ENCODE measurements at places on chromosomes 4 and X.

DNA sequence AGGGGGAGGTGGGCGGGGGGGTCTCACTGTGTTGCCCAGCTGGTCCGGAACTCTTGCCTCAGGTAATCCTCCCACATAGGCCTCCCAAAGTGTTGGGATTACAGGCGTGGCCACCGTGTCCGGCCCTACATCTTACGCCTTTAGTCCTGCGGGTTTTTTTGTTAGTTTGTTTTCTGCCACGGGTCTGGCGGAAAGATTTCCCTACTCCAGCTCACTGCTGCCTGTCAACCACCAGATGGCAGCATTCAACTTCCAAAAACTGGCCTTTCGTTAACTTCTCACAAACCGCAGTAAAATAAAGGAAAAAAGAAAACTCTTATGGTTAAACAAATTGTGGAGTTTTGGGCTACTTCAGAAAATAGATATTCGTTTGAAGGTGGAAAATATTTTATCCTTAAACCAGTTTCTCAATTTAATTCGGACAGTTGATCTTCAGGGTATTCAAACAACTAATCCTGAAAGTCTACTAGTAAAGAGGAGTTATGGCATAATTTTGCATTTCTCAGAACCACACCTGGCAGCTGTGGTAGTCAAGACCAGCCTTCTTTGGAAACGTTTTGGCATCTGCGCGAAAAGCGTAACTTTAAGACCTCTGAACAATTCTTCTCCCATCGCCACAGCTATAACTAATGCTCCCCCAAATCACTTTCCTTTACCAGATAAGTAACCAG lies 41.1 kb downstream of the LUZP4 start:
- DNase-seq = peak; percentile 82

DNA sequence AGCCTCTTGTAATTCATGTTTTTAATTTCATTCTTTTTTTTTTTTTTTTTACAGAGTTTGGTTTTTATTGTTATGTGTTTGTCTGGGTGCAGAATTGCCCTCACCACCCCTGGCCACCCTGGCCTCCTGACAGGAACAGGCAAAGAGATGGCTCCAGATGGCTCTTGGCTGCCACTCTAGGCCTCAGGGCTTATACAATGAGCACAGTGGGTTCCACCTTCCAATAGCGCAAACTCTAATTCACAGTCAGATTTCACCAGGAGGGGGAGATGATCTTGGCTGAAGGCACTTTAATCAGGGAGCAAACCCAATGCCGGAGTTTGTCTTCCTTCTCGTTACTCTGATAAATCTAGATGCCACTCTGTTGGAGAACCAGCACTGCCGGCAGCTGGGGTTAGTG lies 24.8 kb downstream of the CPE start:
- DNase-seq = no peak

- peak; percentile 23 for DNase-seq
Measured at GRCh38 chr4:169314906-169315305, 44.1 kb upstream of the SH3RF1 start.

DNA sequence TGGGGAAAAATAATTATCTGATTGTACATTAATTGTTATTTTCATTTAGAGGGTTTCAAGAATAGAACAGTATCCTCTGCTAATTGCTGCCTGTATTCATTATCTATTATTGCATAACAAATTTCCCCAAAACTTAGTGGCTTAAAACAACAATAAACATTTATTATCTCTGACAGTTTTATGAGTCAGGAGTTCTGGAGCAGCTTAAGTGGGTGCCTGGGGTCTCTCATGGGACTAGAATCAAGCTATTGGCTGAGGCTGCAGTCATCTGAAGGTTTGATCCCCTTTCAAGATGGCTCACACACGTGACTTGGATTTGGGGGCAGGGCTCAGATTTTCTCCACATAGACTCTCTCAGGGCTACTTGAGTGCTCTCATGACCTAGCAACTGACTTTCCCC lies 98.1 kb upstream of the JADE1 start:
- DNase-seq = no peak

DNA sequence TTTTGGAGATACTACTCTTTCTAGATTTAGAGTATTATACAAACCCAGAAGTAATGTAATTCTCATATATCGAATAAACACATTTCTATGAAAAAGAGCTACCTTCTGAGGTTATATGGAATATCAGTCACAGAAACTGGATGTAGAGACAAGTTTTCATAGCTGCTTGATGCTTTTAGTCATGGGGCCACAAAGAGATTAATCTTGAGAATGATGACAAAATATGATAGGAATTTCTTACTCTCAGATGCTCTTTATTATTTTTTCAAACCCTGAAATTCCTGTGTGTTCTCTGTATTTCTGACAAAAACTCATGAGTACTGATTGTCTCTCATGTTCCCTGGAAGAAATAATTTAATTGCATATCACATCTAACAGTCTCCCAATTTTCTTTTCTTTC lies 662.5 kb downstream of the RAPGEF2 start:
- no peak for DNase-seq

DNA sequence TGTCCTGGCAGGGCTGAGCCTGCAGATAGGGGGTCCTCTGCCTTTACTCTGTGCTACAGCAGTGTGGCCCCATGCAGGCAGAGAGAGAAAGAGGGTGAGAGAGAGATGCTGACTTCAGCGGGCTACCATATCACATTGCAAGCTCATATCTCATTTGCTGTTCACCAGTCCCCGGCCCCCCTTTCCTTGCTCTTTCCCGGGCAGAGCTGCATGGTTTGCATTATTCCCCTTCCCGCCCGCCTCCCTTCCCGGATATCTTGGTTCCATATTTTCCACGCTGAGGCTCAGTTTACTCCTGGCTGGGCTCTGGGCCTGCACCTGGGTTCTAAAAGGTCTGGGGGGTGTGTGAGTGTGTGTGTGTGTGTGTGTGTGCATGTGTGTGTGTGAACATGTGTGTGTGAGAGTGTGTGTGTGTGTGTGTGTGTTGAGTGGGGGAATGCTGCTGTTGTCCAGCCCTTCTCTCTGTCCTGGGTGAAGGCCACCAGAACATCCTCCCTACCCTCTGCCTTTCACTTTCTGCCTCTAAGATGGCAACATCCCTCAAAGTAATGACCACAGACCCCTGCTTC lies 63.5 kb downstream of the PJA1 start:
- no peak for DNase-seq

- DNase-seq = no peak
Measured at GRCh38 chrX:132114607-132115006, 13.2 kb downstream of the FRMD7 start.

DNA sequence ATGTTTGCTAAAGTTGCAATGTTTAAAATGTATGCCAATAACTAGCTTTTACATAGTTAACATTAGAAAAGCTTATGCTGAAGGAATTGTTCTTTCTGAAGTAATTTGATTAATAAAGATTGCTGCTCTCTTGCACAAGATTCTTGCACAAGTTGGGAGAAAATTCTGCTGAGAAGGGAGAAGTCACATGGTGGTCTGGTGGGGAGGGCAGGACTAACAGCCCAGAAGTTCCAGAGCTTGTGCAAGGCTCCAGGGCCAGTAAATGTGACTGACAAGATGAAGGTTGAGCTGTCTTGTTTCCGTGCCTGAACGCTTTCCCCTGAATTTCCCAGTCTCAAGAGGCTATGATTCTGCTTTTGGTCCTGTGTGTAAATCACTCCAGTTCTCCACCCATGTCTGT lies 112.9 kb upstream of the VCX start:
- DNase-seq = no peak

DNA sequence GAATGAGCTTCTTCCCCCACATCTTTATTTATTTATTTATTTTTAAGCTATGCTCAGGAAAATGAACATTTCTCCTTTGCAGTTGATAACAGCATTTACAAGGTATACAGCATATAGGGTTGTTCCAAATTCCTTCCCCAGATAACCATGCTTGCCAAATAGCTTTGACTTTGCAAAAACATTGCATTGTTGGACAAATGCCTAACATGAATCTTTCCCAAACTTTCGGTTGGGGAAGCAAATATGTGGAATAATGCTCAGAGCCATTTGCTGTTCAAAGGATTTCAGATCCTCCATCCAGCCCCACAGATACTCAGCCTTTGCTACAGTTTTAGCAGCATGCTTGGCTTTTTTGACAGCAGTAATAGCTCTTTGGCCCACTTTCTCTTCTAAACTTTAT lies 127.2 kb upstream of the AGA start:
- DNase-seq = no peak
